ENCODE measurements at places on chromosomes 4 and X.
A peak's percentile ranks its signal among the peaks of the same experiment; 100 is the strongest.

- no peak for DNase-seq
These were observed 6.8 kb upstream of the BEND2 start for GRCh38 chrX:18227458-18227857.

DNA sequence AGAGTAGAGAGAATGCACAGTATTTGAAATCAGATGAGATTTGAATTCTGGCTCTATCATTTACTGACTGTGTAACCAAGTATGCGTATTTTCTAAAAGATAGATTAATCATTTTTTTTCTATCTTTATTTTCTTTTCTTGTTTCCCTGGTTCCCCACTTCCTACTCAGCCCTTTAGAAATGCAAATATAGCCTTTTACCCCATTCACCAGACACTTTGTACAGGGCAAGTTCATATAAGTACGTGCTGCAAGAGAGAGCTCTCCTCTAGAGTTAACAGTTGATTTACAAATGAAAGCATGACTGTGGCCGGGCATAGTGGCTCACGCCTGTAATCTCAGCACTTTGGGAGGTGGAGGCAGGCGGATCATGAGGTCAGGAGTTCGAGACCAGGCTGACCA, 17.8 kb upstream of the TDO2 start:
- DNase-seq = no peak

GRCh38 chr4:150546286-150546685, 35.7 kb upstream of the MAB21L2 start:
- DNase-seq = no peak

DNA sequence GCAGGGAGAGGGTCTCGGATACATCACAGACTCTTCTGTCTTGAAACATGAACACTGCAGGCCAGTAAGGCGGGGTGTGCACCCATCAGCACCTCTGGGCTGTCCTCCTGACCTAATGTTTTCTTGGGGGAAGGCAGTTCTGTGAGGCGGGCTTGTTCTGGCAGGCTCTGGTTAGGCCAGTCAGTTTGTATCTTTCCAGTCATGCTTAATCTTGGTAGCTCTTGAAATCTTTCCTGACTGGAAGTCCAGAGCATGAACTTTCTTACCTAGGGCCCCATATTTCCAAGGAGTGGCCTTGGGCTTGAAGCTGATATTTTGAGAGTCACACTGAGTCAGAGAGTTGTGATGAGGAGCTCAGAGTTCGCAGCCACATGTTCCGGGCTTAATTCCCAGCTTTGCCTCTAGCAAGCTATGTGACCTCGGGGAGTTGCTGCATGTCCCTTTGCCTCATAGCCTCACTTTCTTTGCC, 54.2 kb upstream of the RASSF6 start:
- DNase-seq = no peak

GRCh38 chr4:140149846-140150635, 3.9 kb downstream of the MAML3 start:
- DNase-seq = peak; percentile 30

- no peak for DNase-seq
These were observed 22.8 kb downstream of the VMA21 start for GRCh38 chrX:151419782-151420181.

Data from activated B cell treated with CpG ODN at 0.5 μM for 24 hours (primary cell).